SK-N-SH (cell line): ENCODE measurements at places on chromosomes 4 and X. TPM values are rescaled to one million over a fixed set of nuclear protein-coding genes. Genes with fewer than 3 reads are reported as not detected.
A peak's percentile ranks its signal among the peaks of the same experiment; 100 is the strongest.

Gene CENPVL1
- 0.03 and 0.06 TPM in 2 replicates for polyA plus RNA-seq

Gene SERTM2
- polyA plus RNA-seq: 0.12 and 0.60 TPM in 2 replicates

Gene DOK7
- 0.05 TPM in 1 of 2 replicates, not detected in the other for polyA plus RNA-seq

Gene SMS
- 86.9 and 116 TPM in 2 replicates for polyA plus RNA-seq

Gene XAGE1B
- polyA plus RNA-seq: 104 and 115 TPM in 2 replicates

Gene RTL9
- 0.02 and 0.05 TPM in 2 replicates for polyA plus RNA-seq

Gene NSG1
- polyA plus RNA-seq: 10.4 and 11.4 TPM in 2 replicates

Gene RENBP
- polyA plus RNA-seq: 0.90 and 1.0 TPM in 2 replicates

- no peak overlapping the region for H3K27ac ChIP-seq
- no peaks in the 10 kb centered on the region for H3K27me3 ChIP-seq
- DNase-seq: no peak
- H3K4me3 ChIP-seq: no peak overlapping the region
- H3K36me3 ChIP-seq: no peaks in the 10 kb centered on the region
Observed at GRCh38 chrX:150880808-150881165, 17.7 kb downstream of the CD99L2 start.

GRCh38 chr4:159227378-159227777, 124.5 kb downstream of the RAPGEF2 start:
- H3K4me1 ChIP-seq: peaks cover 16% of the 10 kb centered on the region
- peak overlapping the region; percentile 10; the same call in 1 of the 2 replicates for H3K4me3 ChIP-seq
- no peaks in the 10 kb centered on the region for H3K36me3 ChIP-seq
- peak overlapping the region; percentile 69 for H3K27ac ChIP-seq

- H3K27ac ChIP-seq: peak overlapping the region; percentile 25; the same call in 1 of the 2 replicates
- no peak for DNase-seq
- H3K36me3 ChIP-seq: no peaks in the 10 kb centered on the region
- no peak overlapping the region for H3K4me3 ChIP-seq
Observed at GRCh38 chr4:95066050-95066449, 308.3 kb downstream of the BMPR1B start.

- no peaks in the 10 kb centered on the region; the same call in none of the 2 replicates for H3K4me1 ChIP-seq
- H3K27ac ChIP-seq: no peak overlapping the region
- no peaks in the 10 kb centered on the region for H3K27me3 ChIP-seq
Observed at GRCh38 chr4:145812919-145813318, 125.7 kb downstream of the ZNF827 start.

GRCh38 chr4:74751247-74751646, 43.1 kb downstream of the BTC start:
- no peak for DNase-seq
- no peak overlapping the region for H3K27ac ChIP-seq
- H3K27me3 ChIP-seq: peaks cover 10% of the 10 kb centered on the region
- no peaks in the 10 kb centered on the region for H3K36me3 ChIP-seq
- H3K4me1 ChIP-seq: no peaks in the 10 kb centered on the region

- no peak overlapping the region; the same call in 1 of the 2 replicates for H3K27ac ChIP-seq
- H3K27me3 ChIP-seq: no peaks in the 10 kb centered on the region
- peaks cover 12% of the 10 kb centered on the region for H3K36me3 ChIP-seq
- peak overlapping the region; percentile 91 for H3K4me3 ChIP-seq
- H3K4me1 ChIP-seq: peaks cover 17% of the 10 kb centered on the region
Observed at GRCh38 chr4:2961421-2961810, 1.8 kb downstream of the NOP14 start.

GRCh38 chr4:147928400-147928799, 196.5 kb downstream of the ARHGAP10 start:
- no peak overlapping the region for H3K27ac ChIP-seq
- peaks cover 8% of the 10 kb centered on the region; the same call in 1 of the 2 replicates for H3K36me3 ChIP-seq
- no peak overlapping the region for H3K4me3 ChIP-seq
- DNase-seq: no peak
- no peaks in the 10 kb centered on the region for H3K27me3 ChIP-seq
- no peaks in the 10 kb centered on the region for H3K4me1 ChIP-seq

GRCh38 chr4:87050596-87050995, 115.8 kb downstream of the AFF1 start:
- peaks cover 12% of the 10 kb centered on the region; the same call in 1 of the 2 replicates for H3K36me3 ChIP-seq
- no peak overlapping the region for H3K27ac ChIP-seq
- no peaks in the 10 kb centered on the region for H3K27me3 ChIP-seq
- H3K4me3 ChIP-seq: no peak overlapping the region
- H3K4me1 ChIP-seq: 0 out of 2 replicates have a peak, but pooled peaks cover 7% of the 10 kb centered on the region
- no peak for DNase-seq

- no peaks in the 10 kb centered on the region for H3K36me3 ChIP-seq
- H3K27ac ChIP-seq: no peak overlapping the region
- no peak overlapping the region for H3K4me3 ChIP-seq
- H3K4me1 ChIP-seq: no peaks in the 10 kb centered on the region; the same call in 1 of the 2 replicates
- DNase-seq: no peak
Observed at GRCh38 chr4:89914609-89915550, 20.2 kb downstream of the MMRN1 start.

- peaks cover 15% of the 10 kb centered on the region; the same call in 1 of the 2 replicates for H3K27me3 ChIP-seq
- no peaks in the 10 kb centered on the region; the same call in 1 of the 2 replicates for H3K4me1 ChIP-seq
- no peak overlapping the region; the same call in 1 of the 2 replicates for H3K27ac ChIP-seq
- DNase-seq: peak; percentile 82
- H3K36me3 ChIP-seq: no peaks in the 10 kb centered on the region
Observed at GRCh38 chrX:131068945-131069719, 11.0 kb downstream of the ARHGAP36 start.

DNA sequence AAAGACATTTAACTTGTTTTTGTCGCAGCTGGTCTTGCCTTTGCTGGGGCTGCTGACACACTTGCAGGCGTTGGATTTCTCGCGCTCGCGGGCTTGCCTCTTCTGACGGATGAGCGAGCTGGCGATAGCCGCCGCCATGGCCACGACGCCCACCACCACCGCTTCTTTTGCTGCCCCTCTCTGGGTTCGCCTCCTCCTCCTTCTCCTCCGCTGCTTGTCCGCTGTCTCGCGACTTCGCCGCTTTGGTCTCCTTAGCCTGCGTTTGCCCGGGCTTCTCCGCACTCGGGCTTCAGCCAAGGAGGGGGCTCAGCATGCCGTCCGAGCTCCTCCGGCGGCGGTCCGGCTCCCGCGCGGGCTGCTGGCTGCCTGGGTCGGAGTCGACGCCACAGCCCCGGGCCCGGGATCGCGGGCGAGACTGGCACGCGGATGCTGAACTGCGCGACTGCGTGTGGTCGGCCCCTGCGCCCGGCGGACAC, 613 bp downstream of the FGF13 start:
- no peak for DNase-seq
- no peaks in the 10 kb centered on the region for H3K36me3 ChIP-seq
- H3K4me3 ChIP-seq: no peak overlapping the region
- no peaks in the 10 kb centered on the region for H3K4me1 ChIP-seq
- H3K27me3 ChIP-seq: peaks cover 27% of the 10 kb centered on the region

DNA sequence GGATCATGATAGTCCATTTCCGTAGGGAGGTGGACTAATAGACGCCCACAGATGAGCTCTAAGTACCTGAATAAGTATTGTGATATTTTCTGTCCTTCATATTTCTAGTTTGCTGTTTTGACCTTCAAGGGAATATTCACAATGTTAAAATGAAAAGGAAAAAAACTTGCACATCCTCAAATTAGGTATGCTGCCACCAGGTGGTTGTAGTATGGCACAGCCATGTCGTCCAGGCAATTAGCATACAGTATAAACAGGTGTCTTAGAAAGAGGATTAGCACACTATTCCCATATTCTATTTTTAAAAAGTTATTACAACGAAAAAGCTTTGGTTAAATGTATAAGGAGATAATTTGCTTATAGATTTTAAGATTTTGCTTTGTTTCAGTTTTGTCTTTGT, 802.0 kb downstream of the RPA4 start:
- no peak overlapping the region for H3K4me3 ChIP-seq
- no peaks in the 10 kb centered on the region for H3K4me1 ChIP-seq
- H3K27ac ChIP-seq: no peak overlapping the region
- DNase-seq: peak; percentile 41
- H3K27me3 ChIP-seq: no peaks in the 10 kb centered on the region; the same call in 1 of the 2 replicates
- H3K36me3 ChIP-seq: no peaks in the 10 kb centered on the region

- no peak overlapping the region for H3K4me3 ChIP-seq
- H3K27me3 ChIP-seq: peaks cover 44% of the 10 kb centered on the region
- peaks cover 3% of the 10 kb centered on the region; the same call in 1 of the 2 replicates for H3K4me1 ChIP-seq
- no peak overlapping the region for H3K27ac ChIP-seq
- no peaks in the 10 kb centered on the region for H3K36me3 ChIP-seq
- no peak for DNase-seq
Observed at GRCh38 chrX:112083624-112084326, 1.2 kb upstream of the TRPC5 start.
